C1 segment of cervical spinal cord (tissue), 14 donors: ENCODE measurements at places on chromosomes 2 and 18.
A peak's percentile ranks its signal among the peaks of the same experiment; 100 is the strongest.

DNA sequence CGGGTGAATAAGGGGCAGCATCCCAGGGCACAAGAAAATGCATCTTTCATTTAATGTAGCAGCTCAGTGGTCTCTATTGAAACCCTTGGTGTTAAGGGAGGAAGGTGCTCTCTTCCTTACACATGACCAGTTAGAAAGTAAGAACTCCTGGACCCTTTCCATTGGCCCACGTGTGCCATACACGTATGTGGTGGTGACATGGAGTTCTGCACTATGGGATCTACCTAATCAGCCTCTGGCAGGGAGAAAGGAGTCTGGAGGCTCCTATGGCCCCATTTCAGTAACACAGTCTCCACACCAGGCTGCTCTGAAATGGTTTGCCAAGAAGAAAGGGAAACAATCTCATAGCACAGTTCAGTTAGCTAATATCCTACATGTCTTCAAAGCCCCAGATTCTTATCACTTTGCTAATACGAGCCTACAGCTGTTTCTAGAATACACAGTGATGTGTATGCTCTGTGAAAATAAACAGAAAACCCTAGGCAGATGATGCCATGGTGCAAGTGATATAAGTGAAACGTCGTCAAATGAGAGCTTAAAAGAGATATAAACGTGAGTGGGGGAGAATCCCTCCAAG is 7.0 kb downstream of the EFEMP1 start:
- DNase-seq, result no peak

GRCh38 chr2:118312969-118313756 is 224.9 kb downstream of the INSIG2 start:
- DNase-seq, result no peak

- DNase-seq, result no peak
Observed at GRCh38 chr2:41943159-41943558, 104.7 kb upstream of the PKDCC start.

DNA sequence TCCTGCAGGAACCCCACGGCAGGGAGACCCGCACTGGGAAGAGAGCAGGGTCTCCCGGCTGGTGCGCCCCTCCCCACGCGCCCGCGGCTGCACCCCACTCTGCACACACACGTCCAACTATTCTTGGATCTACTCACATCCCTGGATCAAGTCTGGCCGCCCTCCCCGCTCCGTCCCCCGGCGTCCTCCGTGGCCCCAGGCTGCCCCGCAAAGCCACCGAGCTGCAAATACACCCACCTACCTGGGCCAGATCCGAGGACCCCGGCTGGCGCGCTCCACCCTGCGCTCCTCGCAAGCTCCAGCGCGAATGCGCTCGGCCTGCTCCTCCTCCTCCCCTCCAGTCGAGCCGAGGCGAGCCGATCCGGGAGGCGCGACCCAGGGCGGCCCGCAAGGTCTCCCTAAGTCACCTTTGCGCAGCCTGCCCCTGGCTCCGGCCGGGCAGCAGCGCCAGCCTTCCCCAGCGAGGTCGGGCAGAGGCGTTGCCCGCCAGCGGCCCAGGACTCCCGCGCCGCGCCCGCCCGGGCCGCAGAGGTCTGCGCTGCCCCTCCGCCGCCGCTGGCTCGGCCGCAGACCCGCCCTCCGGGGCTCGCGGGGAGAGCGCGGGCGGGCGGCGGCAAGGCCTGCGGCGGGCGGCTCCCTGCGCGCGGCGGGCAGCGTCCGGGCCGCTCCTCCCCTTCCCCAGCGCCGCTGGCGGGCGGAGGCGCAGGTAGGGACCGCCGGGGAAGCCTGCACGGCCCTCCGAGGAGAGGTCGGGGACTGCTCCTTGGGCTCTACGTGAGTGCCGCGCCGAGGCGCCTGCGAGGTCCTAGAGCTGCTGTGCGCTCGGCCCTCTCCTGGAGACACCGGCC is 126.0 kb downstream of the OSBPL1A start:
- peak; percentile 73 for DNase-seq

DNA sequence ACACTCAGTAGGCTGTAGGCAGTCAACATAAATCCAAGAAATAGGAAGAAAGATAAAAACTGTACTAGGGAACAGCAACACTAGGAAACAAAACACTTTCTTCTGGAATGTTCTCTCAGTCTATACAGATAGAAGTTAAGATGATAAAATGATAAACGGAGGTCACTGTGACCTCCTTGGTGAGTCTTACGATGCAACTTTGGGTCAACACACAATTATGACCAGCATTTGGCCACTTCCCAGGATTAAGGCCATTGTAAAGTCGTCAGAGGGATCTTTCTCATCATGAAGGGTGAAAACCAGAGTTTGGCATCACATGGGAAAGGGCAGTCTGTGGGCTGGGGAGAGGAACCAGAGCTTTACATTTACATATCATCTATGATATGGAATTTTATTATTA is 33.4 kb downstream of the LAMA3 start:
- no peak for DNase-seq

DNA sequence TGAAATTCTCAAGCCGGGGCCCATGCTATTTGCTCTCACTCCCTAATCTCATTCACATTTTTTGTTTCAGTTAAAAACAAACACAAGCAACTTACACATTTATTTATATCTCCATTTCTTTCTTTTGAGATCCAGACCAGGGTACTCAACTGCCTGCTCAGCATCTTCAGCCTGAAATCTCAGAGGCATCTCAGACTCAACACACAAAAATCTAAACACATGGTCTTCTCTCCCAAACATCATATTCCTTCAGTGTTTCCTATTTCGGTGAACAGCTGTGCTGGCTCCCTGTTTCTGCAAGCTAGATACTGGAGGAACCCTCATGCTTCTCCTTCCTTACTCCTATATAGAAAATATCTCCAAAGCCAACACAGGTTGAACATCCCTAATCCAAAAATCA is 11.3 kb upstream of the RTTN start:
- no peak for DNase-seq
